ENCODE measurements at places on chromosomes 5 and 9. TPM values are rescaled to one million over a fixed set of nuclear protein-coding genes. Genes with fewer than 3 reads are reported as not detected.

GRCh38 chr5:131595088-131596033 lies 39.7 kb downstream of the RAPGEF6 start:
- no peaks in the 10 kb centered on the region for H3K36me3 ChIP-seq
- H3K27me3 ChIP-seq, result no peaks in the 10 kb centered on the region
- DNase-seq, result no peak
- H3K4me3 ChIP-seq, result no peak overlapping the region

Gene HACD4
- total RNA-seq, result 2.2 TPM

Gene AQP3
- 3.8 TPM for total RNA-seq

DNA sequence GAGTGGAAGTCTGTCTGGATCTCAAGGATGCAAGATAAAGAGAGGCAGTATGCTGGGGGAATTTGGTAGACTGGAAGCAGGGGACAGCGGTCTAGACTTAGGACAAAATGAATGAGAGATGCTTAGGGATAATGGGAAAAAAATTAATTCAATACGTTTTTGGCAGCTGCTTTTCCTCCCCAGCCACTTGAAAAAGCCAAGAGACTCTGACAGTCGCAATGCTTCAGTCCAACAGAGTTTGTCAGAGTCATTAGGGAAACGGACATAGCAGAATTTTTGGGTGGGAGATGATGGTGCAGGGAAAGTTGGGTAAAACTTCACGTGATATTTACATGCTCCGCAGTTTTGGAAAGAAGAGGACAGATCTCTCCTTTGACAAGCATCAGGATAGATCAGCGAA lies 129.7 kb downstream of the GOLPH3 start:
- H3K4me3 ChIP-seq, result no peak overlapping the region
- DNase-seq, result no peak
- peaks cover 4% of the 10 kb centered on the region for H3K36me3 ChIP-seq
- H3K27me3 ChIP-seq, result no peaks in the 10 kb centered on the region
- no peak overlapping the region for H3K27ac ChIP-seq

DNA sequence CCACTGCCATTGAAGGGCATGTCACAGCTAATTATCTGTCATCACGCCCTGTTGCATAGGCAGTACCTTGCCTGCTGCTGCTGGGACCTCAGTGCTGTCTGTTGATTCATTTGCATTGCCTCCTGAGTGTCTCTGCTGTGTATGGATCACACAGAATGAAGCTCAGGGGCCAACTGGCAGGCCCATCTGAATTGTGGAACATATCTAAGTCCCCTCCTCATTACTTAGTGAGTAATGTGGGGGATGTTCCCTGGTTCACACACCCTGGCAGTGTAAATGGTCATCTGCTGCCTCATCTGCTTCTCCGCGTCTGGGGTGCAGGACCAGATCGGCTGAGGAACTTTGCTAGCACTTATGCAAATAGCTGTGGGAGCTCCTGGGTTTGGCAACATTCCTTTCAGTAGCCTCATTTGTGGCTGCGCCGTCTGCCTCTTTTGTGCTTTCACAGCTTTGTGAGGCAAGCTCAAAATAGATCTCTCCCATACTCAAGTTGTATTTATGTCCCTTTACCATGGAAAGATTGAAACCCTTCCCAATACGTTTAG lies 25.4 kb downstream of the TYRP1 start:
- H3K27ac ChIP-seq, result peak overlapping the region; percentile 22
- peaks cover 5% of the 10 kb centered on the region for H3K4me1 ChIP-seq

Gene BRD9
- total RNA-seq, result 41.6 TPM

DNA sequence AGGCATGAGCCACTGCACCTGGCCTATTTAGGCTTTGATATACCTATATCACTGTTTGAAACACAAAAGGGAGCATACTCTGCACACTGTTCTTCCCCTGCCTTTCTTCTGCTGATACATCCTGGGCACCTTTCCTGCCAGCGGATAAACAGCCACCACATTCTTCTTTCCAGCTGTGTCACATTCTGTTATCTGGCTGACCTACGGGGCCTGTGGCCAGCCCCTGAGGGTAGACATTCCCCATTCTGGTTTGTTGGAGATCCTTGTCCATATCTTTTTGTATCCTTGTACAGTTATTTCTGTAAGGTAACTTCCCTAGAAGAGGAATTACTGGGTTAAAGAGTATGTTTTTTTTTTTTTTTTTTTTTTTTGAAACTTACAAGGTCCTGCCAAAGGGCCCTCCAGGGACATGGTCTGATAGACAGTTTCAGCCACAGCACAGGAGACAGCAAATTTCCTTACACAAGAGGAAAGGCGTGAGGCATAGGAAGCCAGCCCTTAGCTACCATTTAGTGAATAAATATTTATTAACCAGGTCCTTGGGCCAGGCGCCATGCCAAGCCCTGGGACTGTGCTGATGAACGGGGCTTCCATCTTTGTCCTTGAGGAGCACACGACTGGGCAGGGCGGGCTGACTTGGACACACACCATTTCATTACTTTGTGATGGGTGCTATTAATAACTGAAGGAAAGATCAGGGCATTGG lies 57.8 kb downstream of the ERGIC1 start:
- no peak for DNase-seq
- no peaks in the 10 kb centered on the region for H3K4me1 ChIP-seq
- no peaks in the 10 kb centered on the region for H3K27me3 ChIP-seq

Gene WNK2
- total RNA-seq, result 102 TPM
